ENCODE measurements at places on chromosomes 7 and 10.

DNA sequence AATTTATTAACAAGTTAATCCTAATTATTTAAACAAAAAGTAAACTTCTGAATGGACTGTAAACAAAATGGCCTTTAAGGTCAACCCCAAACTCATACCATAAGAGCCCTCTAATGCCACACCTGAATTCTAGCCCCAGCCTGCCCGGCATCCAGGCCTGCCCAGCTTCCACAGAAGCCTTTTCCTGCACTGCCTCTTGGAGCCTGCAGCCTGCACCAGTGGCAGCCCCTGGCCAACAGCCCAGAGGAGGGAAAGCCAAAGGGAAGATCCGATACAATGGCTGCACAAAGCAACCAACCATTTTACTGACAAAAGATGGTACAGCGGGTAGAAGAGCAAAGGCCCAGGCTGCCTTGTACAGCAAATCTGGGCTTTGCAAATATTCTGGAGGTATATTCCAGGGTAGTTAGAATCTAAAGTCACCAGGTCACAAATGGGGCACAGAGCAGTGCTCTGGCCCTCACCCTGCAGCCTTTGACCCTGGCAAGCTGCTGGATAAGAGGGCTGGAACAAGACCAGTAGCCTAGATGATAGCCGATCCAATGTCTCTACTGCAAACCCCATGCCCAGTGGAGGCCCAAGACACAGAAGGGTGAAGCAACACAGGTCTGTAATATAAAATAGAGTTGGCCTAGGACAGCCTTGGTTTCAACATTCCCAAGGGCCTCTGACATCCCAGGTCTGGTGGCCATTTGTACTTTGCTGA lies 12.5 kb upstream of the CH25H start:
- DNase-seq, result no peak

GRCh38 chr7:73762659-73762999 lies 7.4 kb downstream of the CLDN3 start:
- no peak for DNase-seq

DNA sequence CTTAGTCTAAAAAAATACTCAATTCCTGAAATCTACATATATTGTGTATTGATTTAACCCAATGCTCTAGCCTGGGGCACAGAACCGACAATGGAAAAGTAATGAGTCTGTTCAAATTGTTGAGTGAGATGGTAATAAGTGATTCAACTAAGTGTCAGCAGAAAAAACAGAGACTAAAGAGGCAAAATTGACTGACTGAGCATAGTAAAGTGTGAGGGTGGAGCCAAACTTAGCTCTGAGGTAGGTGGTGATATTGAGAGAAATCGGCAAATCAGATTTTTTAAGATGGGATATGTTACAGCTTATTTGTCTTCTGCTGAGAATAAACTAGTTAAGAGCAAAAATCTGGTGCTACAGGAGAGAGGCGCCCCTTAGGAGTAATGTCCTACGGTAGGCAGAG lies 764.0 kb upstream of the LRRN3 start:
- DNase-seq, result no peak

GRCh38 chr7:148830897-148831692 lies 53.0 kb downstream of the EZH2 start:
- no peak for DNase-seq

- DNase-seq, result no peak
Measured at GRCh38 chr10:11049806-11050205, 32.1 kb downstream of the CELF2 start.

GRCh38 chr10:132971448-132972148 lies 29.2 kb upstream of the CFAP46 start:
- no peak for DNase-seq

DNA sequence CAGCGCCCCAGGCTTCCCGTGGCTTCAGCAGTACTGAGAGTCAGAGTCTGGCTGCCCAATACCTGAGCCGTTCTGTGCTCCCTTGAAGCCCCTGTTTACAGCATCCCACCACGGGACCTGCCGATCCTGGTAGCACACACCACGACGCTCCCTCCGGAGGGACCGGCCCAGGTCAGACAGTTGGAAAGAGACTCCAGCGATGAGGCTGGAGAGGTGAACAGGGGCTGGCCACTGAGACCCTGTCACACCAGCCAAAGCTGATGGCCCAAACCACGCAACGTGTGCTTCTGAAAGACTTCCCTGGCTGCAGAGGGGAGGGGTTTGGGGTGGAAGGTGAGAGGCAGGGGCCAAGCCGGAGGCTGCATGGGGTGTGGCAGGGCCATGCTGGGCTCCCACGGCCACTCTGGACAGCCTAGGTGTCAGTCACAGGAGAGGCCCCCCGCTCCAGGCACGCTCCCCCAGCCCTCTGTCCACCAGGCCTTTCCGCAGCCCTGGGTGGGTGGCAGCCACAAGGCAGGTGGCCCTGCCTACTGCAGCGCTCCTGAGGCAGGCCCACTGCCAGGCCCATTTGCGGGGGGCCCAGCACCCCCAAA lies 140.2 kb upstream of the CHST15 start:
- DNase-seq, result no peak

DNA sequence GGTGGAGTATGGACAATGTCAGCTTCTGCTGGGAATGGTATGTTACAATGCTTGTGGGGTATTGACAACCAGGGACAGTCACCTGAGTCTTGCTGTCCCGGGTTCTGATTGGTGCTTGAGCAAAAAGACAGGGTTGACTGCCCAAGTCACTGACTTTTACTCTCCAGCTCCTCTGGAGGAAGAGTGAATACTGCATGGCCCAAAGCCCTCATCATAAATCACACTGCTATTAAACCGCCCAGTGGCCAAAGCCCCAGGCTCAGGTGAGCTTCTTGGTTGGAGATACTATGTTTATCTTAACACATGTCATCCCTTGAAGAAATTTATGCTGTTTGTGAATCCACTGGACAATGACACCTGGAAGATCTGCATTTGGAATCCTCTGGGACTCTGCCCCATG lies 90.0 kb upstream of the IGFBP3 start:
- no peak for DNase-seq

- no peak for DNase-seq
Measured at GRCh38 chr7:29158795-29159423, 12.6 kb upstream of the CPVL start.

DNA sequence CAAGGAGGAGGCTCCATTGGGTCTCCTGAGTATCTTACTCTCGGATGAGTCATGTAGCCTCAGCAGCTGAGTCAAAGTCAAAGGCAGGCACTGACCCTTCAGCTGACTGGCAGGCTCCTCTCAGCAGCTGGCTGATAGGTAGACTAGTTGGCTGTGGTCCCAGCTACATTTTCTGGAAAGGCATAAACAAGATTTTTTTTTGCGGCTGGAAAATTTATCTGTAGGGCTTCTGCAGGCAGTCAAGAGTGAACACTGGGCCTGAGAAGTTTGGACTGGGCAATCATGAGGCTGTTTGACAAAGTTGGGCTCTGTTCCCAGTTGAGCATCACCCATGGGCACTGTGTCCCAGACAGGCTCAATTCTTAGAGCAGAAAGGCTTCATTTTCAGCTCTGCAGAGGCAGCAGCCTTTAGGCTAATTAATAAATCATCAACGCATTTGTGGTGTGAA lies 796.2 kb downstream of the CCSER2 start:
- no peak for DNase-seq

DNA sequence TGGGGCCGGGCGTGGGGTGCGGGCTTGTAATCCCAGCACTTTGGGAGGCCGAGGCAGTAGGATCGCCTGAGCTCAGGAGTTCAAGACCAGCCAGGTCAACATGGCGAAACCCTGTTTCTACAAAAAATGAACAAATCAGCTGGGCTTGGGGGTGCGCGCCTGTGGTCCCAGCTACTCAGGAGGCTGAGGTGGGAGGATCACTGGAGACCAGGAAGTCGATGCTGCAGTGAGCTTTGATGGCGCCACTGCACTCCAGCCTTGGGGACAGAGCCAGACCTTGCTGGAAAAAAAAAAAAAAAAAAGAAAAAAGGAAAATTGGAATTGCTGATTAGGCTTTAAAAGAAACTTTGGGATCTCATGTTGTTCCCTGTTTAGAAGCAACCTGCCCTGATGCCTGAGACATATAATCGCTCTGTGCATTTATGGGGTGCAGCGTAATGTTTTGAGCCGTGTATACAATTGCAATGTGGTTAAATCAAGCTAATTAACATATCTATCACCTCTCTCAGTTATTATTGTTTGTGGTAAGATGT lies 851 bp downstream of the AKR1E2 start:
- DNase-seq, result no peak

GRCh38 chr7:152924238-152924637 lies 164.7 kb downstream of the ACTR3B start:
- no peak for DNase-seq

DNA sequence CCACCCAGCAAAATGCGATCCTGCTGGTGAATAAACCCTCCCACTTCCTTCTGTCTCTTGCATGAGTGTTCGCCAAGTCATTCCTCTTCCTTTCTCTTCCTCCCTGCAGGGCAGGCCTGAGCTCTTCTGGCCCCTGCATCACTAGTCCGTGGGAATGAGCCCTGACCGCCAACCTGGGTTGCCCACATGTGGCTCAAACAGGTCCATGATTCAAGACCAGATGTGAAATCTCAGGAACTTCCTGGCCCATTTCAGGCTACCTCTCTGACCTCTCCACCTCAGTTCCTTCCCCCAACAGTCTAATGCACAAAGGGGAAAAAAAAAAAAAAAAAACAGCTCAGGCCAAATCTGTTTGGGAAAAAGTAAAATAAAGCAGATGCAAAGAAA lies 5.4 kb upstream of the YWHAG start:
- DNase-seq, result no peak

GRCh38 chr7:125424721-125425120 lies 495.1 kb upstream of the POT1 start:
- no peak for DNase-seq

DNA sequence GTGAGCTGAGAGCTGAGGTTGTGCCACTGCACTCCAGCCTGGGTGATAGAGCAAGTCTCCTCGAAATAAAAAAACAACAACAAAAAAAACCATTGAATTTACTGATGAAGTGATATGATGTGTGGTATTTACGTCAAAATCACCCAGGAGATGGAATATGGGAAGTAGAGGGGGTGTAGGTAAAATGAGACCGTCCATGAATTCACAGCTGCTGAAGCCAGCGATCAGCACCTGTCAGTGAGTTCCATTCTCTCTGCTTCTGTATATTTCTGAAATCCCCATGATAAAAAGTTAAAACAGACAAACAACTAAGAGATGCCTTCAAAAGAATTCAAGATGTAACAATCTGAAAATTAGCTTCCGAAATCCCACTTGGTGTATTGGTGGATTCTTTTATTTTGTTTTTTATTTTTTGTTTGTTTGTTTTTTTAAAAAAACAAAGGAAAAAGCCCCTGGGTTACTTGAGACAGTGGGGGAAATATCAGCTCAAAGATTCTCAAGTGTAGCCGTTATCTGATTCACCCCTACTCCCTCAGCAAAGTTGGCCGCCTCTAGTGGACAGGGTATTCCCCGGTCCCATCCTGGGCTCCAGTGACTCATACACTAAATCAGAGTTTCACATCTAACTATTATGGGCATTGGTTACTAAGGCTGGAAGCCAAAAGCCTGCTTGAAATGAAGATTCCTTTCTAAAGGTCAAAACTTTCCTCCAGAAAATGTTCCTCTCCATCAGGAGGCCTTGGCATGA lies 76.4 kb downstream of the MAP3K8 start:
- no peak for DNase-seq

- DNase-seq, result no peak
Measured at GRCh38 chr7:837001-837400, 4.7 kb downstream of the SUN1 start.

DNA sequence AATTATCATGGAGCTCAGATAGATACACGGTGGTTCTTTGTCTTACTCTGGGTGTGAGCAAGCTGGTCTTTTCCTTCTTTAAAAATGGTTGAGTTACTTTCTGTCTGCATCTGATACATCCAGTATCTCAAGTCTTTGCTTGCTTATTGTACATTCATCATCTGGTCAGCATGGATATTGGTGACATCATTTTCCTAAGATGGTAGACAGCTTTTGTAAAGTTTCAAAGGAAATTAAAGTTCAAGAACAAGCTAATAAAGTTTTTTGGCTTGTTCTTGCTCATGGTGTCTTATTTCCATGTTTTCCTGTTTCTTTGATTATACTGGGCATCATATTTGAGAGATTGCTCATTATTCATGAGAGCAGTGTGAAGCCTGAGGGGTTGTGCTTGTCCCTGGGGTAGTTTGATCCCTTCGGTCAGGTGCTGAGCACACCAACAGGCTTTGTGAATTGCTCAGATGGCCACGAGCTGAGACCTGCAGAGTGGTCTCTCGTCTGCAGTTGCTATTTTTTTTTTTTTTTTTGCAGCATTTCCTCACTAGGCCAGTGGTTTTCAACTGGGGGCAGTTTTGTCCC lies 38.5 kb downstream of the MGMT start:
- no peak for DNase-seq

DNA sequence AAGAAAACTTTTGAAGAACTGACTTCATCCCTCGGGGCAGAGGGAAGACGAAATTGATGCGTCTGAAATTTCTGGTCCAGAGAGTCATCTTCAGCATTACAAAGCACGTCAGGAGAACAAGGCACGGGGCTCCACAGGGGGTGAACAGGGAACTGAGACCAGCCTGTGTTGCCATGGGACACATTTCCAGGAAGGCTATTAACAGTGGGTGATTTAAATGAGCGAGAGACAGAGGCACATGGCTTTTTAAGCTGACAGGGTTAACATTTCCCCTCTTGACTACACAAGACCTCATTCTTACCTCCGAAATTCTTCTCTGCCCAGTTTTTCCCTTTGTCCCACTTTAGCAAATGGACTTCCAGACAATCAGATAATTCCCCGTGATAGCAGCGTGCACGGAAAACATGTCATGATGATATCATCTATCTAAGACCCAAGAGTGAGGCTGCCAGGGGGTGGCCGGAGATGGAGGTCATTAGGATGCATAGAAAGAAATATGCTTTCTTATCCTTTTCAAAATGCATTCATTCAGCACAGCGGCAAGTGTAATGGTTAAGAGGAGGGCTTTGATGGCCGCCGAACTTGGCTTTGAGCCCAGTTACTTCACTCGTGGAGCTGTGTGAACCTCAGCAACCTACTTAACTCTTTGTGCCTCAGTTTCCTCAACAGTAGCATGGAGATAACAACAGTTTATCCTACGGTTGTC lies 248.0 kb downstream of the PRPF18 start:
- DNase-seq, result no peak

GRCh38 chr7:116706668-116707126 lies 34.7 kb downstream of the MET start:
- no peak for DNase-seq

GRCh38 chr10:113267619-113268562 lies 285.0 kb upstream of the HABP2 start:
- DNase-seq, result no peak

- no peak for DNase-seq
Measured at GRCh38 chr10:15515202-15515601, 144.1 kb upstream of the FAM171A1 start.

DNA sequence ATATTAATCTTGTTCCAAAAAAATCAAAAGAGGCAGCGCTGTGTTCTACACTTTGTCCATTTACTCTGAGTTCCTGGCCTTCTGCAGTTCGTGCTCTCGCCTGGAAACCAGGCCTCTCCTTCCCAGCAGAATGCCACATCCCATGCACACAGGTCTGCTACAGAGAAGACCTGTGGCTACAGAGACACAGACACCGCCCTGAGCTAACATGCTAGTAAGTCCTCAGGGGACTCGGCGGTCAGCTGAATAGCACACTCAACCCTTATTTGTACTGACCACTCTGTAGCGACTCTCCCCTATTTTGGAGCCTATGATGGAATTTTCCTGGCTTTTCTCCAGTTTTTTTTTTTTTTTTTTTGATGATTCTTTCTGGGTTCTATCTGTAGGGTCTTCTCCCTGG lies 12.8 kb downstream of the CREB3L2 start:
- DNase-seq, result no peak

- DNase-seq, result no peak
Measured at GRCh38 chr7:47493976-47494911, 87.7 kb downstream of the TNS3 start.

GRCh38 chr10:58066979-58067378 lies 200.7 kb downstream of the IPMK start:
- DNase-seq, result no peak

GRCh38 chr7:150860291-150860977 lies 8.1 kb downstream of the AOC1 start:
- DNase-seq, result no peak
